ENCODE measurements at places on chromosomes 4 and X.
A peak's percentile ranks its signal among the peaks of the same experiment; 100 is the strongest.

GRCh38 chr4:61220556-61220955 is 20.4 kb downstream of the ADGRL3 start:
- DNase-seq = no peak

GRCh38 chr4:183140911-183141320 is 41.9 kb downstream of the WWC2 start:
- no peak for DNase-seq

GRCh38 chr4:85837439-85837733 is 362.4 kb downstream of the ARHGAP24 start:
- DNase-seq = no peak

DNA sequence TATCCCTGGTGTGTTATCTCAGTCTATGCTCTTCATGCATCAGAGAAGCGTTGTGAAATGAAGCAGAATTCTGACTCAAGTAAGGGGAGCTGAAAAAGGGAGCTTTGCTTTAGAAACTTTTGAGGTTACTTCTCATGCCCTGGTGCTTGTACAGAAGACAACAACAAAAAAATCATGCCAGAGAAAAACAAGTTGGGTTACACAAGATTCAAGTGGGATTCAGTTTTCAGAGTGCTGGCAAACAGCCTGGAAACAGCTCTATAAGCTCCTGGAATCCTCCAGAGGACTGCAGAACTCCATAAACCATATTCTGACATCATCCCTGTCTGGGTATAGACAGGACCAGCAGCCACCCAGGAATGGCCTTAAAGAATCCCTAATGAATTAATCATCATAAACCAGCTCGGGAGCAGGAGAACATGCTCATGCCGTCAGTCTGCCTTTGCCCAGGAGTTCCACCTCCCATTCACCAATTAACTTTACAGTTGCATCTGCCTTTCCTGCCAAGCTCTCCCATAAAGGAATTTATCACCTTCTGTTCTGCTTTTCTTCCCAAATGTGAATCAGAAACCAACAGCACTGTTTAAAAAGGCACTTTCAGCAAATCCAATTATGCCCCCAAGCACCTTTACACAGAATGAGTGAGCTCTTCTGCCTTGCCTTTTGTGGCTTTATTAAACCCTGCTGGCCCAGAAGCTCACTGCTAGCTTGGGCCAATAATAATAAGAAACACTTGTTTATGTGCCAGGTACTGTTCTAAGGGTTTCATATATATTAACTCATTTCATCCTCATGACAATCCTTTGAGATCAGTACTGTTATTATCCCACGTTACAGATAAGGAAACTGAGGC is 54.5 kb upstream of the FBXW7 start:
- DNase-seq = no peak

- no peak for DNase-seq
Observed at GRCh38 chrX:69197690-69198089, 32.4 kb upstream of the PJA1 start.

DNA sequence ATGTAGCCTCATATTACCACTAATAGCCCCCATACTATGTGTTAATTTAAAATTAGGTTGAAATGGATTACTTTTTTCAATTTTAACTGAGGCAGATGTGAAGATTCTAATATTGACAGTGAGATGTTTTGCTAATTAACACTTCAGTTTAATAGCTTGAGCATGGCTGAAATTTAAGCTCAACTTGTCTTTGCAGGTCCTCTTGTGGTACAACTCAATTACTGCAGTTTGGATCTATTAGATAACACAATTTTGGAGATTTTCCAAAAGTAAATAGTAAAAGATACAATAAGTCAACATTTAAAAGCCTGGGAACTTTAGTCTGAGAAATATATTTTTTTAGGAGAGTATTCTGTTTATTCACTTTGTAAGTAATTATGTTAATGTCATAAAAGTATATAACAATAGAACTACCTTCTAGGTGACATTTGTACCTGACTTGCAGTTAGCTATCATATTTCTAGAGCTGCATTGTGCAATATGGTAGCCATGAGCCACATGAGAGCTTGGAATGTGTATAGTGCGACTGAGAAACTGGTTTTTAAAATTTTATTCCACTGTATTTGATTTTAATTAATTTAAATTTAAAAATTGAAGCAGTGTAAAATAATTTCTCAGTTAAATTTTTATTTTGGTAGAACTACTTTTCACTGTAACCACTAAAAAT is 73.1 kb upstream of the FMR1 start:
- DNase-seq = peak; percentile 27

GRCh38 chr4:42149004-42149403 is 3.5 kb downstream of the BEND4 start:
- no peak for DNase-seq

DNA sequence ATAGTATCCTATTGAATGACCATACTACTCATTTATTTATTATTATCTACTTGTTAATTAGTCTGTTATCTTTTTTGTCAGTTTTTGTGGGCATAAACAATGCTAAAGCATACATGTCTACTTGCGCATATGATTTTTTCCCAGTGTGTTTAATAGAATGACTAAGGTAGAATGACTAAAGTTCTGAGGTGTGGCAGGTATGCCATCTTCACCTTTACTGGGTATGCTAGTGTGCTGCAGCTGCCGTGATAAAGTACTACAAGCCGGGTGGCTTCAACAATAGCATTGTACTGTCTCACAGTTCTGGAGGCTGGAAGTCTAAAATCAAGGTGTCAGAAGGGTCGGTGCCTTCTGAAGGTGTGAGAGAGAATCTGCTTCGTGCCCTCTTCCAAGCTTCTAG is 19.2 kb downstream of the CD38 start:
- no peak for DNase-seq

DNA sequence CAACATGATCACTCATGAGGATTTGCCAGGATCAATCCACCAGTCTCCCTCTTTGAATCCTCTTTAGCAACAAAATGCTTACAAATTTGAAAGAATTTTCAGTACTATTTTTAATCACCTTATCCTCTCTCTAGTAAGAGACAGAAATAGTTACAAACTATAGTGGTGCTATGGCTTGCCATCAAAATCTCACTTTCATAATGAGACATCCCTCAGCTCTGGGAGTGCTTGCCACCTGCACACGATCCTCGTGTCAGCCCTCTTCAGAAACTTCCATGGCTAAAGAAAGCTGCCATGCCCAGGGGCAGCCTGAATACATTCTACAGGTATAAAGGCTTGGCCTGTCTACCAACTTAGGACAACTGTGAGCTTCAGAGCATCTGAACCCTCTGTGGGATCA is 5.1 kb upstream of the DHX15 start:
- DNase-seq = no peak

GRCh38 chr4:185017964-185018772 is at the start of gene HELT:
HELT (plus strand) TSS chr4:185018490; CDS start chr4:185018929, 439 bp downstream.
- no peak for DNase-seq

DNA sequence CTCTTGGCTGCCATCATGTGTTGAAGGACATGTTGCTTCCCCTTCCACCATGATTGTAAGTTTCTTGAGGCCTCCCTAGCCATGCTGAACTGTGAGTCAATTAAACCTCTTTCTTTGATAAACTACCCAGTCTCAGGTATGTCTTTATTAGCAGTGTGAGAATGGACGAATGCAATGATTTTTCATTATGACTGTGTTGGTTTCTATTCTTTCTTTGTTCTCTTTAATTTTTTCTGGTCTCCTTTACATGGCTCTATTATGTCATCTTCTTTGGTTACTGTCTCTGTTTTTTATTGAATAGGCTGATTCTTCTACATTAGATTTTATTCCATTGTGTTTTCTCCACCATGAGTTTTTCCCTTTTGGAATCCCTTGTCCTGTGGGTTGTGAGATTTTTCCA is 840.6 kb downstream of the TRAM1L1 start:
- DNase-seq = no peak

- DNase-seq = no peak
Observed at GRCh38 chrX:107766470-107767150, 9.0 kb downstream of the TSC22D3 start.
